Suprapubic skin (tissue), 4 donors: ENCODE measurements at places on chromosomes 16 and 17. TPM values are rescaled to one million over a fixed set of nuclear protein-coding genes. Genes with fewer than 3 reads are reported as not detected.

Gene BRICD5
- 4.0 TPM for total RNA-seq

Gene KRT39
- total RNA-seq, result not detected

Gene KRT9
- 0.80 TPM for total RNA-seq

Gene TAOK1
- total RNA-seq, result 48.3 TPM

Gene KRT12
- not detected for total RNA-seq

Gene CD300E
- 0.24 TPM for total RNA-seq

Gene DHRS7C
- not detected for total RNA-seq

Gene MMP2
- 175 TPM for total RNA-seq

Gene PYDC1
- 17.7 TPM for total RNA-seq

Gene TBC1D3D
- total RNA-seq, result not detected

Gene CPHXL2
- total RNA-seq, result not detected

Gene TUBD1
- 4.2 TPM for total RNA-seq

Gene FSCN2
- 0.52 TPM for total RNA-seq
